ENCODE measurements at places on chromosomes 7 and 10. TPM values are rescaled to one million over a fixed set of nuclear protein-coding genes. Genes with fewer than 3 reads are reported as not detected.

DNA sequence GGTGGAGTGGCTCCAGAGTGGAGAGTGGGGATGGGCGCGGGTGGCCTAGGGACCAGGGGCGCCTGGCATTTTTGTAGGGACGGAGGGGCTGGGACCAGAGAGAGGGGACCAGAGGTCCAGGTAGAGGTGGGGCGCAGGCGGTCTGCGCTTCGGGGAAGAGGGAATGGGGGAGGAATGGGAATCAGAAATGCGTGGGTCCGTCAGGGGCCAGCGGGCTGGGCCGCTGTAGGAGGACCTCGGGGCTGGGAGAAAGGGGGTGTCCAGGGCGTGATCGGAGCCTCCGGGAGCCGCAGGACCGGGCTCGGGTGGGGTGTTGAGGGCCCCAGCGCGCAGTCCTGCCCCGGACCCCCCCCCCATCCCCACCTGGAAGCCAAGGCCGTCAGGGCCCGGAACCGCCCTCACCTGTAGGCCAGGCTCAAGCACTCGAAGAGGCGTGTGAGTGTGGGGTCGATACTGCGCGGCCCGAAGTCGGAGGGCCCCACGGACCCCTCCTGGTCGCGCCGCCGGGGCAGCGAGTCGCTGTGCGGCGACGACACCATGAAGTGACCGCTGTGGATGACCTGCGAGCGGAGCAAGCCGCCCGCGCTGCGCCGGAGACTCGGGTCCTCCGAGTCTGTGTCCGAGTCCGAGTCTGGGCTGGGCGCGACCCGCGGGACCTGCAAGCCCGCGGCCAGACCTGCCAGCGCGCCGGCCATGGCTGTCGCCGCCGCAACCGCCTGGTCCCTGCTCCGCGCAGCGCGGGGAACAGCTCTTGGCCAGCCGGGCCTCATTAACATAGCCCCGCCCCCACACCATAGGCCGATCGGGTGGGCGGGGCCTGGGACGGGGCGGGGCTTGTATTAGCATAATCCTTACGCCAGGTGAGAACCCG, at the start of gene MLXIPL:
Gene MLXIPL (minus strand): TSS at position 725 of the 871 bp plus-strand sequence. CDS start 30 bp downstream, at position 695.
- peak within 1 kb of the TSS; percentile 52 for H3K4me3 ChIP-seq
- H3K27me3 ChIP-seq = peaks cover 31% of the 10 kb centered on the region
- no peak within 1 kb of the TSS for H3K27ac ChIP-seq
- no peaks in the 10 kb centered on the region for H3K36me3 ChIP-seq

- no peaks in the 10 kb centered on the region for H3K27me3 ChIP-seq
- no peaks in the 10 kb centered on the region for H3K36me3 ChIP-seq
- H3K27ac ChIP-seq = no peak overlapping the region
- H3K4me1 ChIP-seq = no peaks in the 10 kb centered on the region
- no peak for DNase-seq
Observed at GRCh38 chr7:126700807-126701604, 551.7 kb downstream of the GRM8 start.

DNA sequence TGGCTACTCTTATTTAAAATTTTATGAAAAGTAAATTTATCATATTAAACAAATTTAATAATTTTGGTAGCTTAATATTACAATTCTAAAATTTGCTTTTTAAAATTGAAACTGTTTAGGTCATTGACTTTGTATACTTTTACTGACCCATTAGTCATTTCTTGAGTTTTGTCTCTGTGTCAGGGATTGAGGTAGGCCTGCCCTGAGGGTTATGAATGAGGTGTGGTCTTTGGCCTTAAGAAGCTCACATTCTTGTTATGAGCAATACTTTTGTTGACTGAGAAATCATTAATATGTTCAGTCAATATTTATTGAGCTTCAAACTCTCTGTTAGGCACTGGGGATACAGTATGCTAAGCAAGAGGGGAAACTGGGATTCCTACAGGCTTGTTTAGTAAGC, 47.0 kb upstream of the RPA3 start:
- H3K27me3 ChIP-seq = no peaks in the 10 kb centered on the region
- no peak overlapping the region for H3K4me3 ChIP-seq
- no peak for DNase-seq
- H3K36me3 ChIP-seq = no peaks in the 10 kb centered on the region

GRCh38 chr10:88322324-88323063, 260.6 kb downstream of the RNLS start:
- no peaks in the 10 kb centered on the region for H3K27me3 ChIP-seq
- H3K36me3 ChIP-seq = no peaks in the 10 kb centered on the region
- no peak overlapping the region for H3K27ac ChIP-seq
- H3K4me3 ChIP-seq = no peak overlapping the region

GRCh38 chr10:98555021-98555619, 108.4 kb upstream of the HPS1 start:
- no peak overlapping the region for H3K27ac ChIP-seq
- no peak for DNase-seq
- H3K4me1 ChIP-seq = no peaks in the 10 kb centered on the region
- H3K36me3 ChIP-seq = no peaks in the 10 kb centered on the region

- no peaks in the 10 kb centered on the region for H3K36me3 ChIP-seq
- DNase-seq = no peak
- H3K4me1 ChIP-seq = no peaks in the 10 kb centered on the region
- peak overlapping the region; percentile 42 for H3K4me3 ChIP-seq
Observed at GRCh38 chr7:93043385-93043985, 74.3 kb downstream of the SAMD9 start.

The SFTPA2 gene
- total RNA-seq = not detected
